Panc1 (cell line): ENCODE measurements at places on chromosomes 2 and 18.

DNA sequence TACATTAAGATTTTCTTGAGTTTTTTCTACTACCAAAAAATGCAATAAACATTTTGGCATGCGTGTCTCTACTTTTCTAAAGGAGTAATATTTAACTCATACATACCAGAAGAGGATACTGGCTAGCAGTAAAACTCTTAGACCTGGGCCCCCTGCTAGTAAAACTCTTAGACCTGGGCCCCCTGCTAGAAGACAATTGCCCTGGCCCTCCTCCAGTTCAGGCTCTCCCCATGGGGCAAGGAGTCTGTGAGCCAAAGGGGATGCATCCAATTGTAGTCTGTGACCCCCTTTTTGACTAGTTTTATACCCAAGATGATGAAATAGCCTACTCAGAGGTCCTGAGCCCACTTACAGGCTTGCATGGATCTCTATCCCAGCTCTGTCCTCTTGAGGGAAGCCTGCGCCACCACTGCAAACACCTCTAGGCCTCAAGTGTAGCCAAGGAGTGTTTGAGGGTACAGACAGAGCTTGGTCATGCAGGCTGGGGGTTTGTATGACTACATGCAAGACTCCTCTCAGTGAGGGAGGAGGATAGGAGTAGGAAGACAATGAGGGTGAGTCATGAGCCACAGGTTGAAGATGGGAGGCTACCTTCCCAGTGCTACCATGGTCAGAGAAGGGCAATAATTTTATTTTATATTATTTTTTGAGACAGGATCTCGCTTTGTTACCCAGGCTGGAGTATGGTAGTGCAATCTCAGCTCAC is 45.2 kb upstream of the PGAP1 start:
- no peak for DNase-seq

- DNase-seq: no peak
These were observed 53.6 kb upstream of the SLC14A1 start for GRCh38 chr18:45670281-45670962.

DNA sequence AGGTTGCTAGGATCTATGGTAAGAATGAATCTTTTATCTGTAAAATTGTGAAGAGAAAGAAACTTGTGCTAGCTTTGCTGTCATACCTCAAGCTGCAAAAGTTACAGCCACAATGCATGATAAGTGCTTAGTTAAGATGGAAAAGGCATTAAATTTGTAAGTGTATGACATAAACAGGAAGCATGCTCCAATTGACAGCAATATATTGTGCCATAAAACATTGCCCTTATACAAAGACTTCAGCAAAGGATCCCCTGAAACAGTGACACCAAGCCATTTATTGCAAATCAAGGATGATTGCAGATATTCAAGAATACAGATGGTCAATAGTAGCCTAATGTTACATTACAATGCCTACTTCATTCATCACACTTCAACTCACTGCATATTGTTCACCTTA is 283.1 kb downstream of the CPS1 start:
- DNase-seq: no peak

DNA sequence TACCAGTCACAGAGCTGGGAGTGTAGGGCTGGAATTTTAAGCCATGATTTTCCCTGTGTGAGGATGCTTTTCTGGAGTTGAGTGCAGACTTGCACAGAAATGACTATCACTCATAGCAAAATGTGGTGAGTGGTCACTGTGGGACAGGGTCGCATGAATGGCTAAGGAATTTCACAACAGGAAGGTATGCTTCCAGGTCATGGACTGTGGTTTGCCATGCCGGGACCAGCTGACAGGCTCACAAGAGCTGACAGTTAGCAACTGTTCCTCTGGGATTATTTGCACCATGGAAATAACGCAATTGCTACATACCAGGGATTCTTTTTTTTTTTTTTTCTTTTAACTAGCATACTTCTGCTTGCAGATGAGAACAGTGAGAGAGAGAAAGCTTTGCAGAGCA is 3.8 kb upstream of the UXS1 start:
- DNase-seq: no peak

DNA sequence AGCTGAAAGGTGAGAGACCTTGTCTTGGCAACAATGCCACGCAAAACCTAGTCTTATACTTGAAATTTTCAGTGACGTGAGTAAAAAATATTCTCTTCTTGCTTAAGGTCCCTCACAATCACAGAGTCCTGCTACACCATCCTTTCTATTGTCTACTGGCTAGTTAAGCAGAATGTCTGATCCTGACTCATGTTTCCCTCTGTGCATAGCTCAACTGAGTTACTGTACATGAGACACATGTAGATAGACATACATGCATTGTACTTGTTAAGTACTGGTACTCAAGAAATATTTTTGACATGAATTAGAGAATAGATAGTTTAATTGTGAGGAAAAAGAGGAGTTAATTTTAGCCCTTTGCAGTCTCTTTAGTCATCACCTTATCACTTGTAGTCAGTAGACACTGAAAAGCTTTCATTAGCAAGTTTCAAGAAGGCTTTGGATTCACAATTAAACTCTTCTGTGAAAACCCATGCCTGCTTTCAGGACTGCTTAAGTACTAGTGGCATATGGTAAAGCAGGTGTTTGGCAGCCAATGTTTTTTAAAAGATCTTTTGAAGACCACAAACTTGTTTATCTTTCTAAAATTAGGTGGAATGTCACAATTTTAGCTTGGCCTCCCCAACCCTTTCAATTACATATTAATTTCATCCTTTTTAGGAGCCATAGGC is 158.7 kb upstream of the CCDC150 start:
- no peak for DNase-seq

DNA sequence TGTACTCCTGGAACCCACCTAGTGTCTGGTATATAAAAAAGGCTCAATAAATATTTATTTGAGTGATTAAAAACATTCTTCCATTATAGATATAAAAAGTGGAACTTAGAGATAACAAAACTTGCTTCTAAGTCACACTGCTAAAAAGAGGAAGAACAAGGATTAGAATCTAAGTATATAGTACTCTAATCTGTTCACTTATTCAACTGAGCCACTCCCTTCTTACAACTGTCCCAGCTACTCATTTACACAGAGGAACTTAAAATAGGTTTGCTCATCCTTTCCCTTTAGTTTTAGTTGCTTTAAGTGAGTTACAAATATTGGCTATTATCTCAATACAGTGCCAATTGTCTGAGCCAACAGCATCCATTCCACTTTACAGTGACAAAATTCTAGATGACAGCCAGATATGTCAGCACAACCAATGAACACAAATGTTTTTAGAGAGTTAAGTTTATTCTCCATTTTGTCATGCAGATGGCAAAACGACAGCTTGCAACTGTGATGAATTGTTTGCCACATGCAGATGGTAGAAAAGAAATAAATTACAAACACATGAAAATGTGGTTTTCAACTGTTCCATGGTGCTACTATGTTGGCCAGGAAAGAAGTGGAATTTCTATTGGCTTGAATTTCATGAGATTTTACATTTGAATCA is 280.7 kb upstream of the ZC3H15 start:
- DNase-seq: no peak

DNA sequence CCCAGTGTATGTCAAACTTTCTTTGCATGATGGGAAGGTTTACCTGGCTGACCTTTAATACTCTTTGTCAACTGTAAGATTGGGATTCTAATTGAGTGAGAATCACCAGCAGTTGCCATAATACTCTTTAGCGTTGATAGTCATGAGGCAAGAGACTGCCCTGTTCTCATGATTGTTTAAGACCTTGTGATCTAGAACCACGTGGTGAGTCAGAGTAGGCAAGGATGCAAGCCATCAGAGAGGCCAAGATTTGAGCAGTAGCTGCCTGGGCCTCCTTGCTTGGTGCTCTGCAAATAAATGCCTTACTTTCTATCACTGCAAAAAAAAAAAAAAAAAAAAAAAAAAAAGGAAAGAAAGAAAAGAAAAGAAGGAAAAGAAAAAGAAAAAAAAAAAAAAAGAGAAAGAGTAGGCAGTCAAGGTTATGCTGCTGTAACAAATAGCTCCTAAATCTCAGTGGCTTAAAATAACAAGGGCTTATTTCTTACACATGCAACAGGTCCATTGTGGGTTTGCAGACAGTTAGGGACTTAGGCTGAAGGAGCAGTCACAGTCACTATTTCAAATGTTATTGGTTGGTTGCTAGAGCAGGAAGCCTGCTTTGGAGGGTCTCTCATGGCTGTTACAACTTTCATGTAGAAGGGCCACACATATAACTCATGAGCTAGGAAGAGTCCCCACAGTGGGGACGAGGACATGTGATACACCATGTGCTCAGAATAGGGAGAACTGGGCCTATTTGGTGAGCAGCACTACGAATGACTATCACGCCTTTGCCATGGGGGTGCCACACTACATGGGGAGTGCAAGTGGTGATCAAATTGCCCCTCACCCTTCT is 21.7 kb downstream of the IL1R2 start:
- DNase-seq: no peak
